ENCODE measurements at places on chromosomes 5 and 9.
A peak's percentile ranks its signal among the peaks of the same experiment; 100 is the strongest.

GRCh38 chr9:16052757-16053530 is 500.1 kb downstream of the CCDC171 start:
- no peak overlapping the region for H3K4me3 ChIP-seq
- no peaks in the 10 kb centered on the region for H3K27me3 ChIP-seq
- H3K27ac ChIP-seq: no peak overlapping the region
- H3K36me3 ChIP-seq: peaks cover 1% of the 10 kb centered on the region

DNA sequence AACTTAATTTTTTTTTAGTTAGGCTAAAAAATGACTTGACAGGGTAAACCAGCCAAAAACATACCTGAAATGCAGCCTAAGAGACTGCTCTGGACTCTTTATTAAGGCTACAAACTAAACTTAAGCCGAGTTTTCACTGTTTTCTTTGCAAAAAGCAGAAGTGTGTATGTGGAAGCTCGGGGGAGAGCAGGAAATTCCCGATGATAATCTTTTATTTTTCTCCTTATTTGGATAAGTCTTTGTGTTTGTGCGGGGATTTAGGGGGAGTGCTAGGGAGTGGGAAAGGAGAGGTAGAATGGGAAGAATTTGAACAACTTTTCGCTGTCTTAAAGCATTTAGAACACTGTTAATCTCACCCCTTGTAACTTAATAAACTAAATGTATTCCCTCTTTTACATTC is 30.7 kb upstream of the GPR21 start:
- H3K27me3 ChIP-seq: no peaks in the 10 kb centered on the region
- H3K36me3 ChIP-seq: peaks cover 21% of the 10 kb centered on the region
- no peak overlapping the region for H3K4me3 ChIP-seq
- H3K4me1 ChIP-seq: no peaks in the 10 kb centered on the region
- no peak for DNase-seq

GRCh38 chr5:73596705-73597328 is 29.2 kb upstream of the ARHGEF28 start:
- peak; percentile 71 for DNase-seq
- no peak overlapping the region for H3K27ac ChIP-seq
- H3K27me3 ChIP-seq: no peaks in the 10 kb centered on the region
- no peak overlapping the region for H3K4me3 ChIP-seq
- no peaks in the 10 kb centered on the region for H3K36me3 ChIP-seq

GRCh38 chr9:128203024-128203706 is at the start of gene DNM1:
Gene DNM1 (plus strand): TSS chr9:128203379. CDS start chr9:128203471, 92 bp downstream.
- no peak within 1 kb of the TSS for H3K27ac ChIP-seq
- H3K27me3 ChIP-seq: no peaks in the 10 kb centered on the region
- peaks cover 27% of the 10 kb centered on the region for H3K36me3 ChIP-seq
- peak; percentile 69 for DNase-seq

DNA sequence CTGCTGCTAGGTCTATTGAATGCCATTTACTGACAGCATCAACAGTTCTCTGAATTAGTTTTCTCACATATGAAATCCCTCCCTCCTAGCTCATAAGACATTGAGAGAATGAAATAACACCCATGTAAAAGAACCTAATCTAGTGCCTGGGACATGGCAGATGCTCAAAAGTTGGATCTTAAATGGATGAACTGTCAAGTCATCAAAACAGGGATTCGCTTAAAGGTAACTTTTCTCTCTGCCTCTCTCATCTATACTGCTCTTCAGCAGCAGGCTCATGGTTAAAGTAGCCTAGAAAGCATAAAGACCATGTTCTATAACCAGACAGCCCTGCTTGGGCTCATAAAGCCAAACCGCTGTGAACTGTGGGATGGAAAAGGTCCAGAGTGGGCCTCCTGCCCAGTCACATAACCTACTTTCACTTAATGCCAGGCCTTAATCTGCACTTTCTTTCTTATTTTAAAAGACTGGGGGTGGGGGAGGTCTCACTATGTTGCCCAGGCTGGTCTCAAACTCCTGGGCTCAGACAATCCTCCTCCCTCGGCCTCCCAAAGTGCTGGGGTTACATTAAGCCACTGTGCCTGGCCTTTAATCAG is 3.7 kb downstream of the TMEM245 start:
- H3K27ac ChIP-seq: no peak overlapping the region
- no peak for DNase-seq
- no peaks in the 10 kb centered on the region for H3K27me3 ChIP-seq
- no peak overlapping the region for H3K4me3 ChIP-seq
- H3K4me1 ChIP-seq: peaks cover 30% of the 10 kb centered on the region
- peaks cover 35% of the 10 kb centered on the region for H3K36me3 ChIP-seq

GRCh38 chr5:7589800-7590199 is 193.9 kb downstream of the ADCY2 start:
- H3K27me3 ChIP-seq: no peaks in the 10 kb centered on the region
- no peaks in the 10 kb centered on the region for H3K4me1 ChIP-seq
- H3K36me3 ChIP-seq: no peaks in the 10 kb centered on the region
- no peak overlapping the region for H3K27ac ChIP-seq
- no peak overlapping the region for H3K4me3 ChIP-seq
- no peak for DNase-seq

Data from Calu3 (cell line).